ENCODE measurements at places on chromosomes 13 and 19.

DNA sequence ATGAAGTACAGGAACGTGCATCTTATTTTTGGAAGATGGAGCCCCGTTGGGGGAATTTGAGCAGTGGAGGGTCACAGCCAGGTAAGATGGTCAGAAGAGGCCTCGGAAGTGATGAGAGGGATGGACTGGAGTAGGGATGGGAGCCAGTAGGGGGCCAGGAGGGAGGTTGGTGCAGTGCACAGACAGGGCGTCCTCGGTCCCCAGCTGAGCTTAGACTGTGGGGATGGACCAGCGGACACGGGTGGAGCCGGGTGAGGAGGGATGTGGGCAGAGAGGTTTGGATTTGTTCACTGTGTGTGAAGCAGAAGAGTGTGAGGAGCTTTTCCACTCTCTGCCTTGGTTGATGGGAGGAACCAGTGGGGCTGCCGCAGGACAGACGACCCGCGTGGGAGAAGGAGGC is 10.6 kb downstream of the RPS9 start:
- no peak for DNase-seq

DNA sequence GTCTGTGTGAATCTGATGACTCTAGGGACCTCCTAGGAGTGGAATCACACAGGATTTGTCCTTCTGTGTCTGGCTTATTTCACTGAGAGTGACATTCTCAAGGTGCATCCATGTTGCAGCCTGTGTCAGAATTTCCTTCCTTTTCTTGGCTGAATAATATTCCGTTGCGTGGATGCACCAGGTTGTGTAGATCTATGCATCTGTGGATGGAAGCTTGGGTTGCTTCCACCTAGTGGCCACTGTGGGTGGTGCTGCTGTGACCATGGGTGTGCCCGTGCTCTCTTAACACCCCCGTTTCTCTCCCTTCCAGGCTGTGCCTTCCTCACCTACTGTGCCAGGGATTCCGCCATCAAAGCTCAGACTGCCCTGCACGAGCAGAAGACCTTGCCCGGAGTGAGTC is 26.2 kb downstream of the CELF5 start:
- peak; percentile 28 for DNase-seq

GRCh38 chr19:17772172-17772571 is 20.9 kb downstream of the FCHO1 start:
- DNase-seq = no peak

GRCh38 chr19:1472231-1473084 is 6.6 kb downstream of the C19orf25 start:
- DNase-seq = no peak

DNA sequence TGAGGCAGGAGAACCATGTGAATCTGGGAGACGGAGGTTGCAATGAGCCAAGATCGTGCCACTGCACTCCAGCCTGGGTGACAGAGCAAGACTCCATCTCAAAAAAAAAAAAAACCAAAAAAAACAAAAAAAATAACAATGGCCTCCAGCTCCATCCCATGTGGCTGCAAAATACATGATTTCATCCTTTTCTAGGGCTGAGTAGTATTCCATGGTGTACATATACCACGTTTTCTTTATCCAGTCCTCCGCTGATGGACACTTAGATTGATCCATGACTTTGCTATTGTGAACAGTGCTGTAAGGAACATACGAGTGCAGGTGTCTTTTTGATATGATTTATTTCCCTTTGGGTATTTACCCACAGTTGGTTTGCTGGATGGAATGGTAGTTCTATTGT is 20.9 kb upstream of the LSM14A start:
- no peak for DNase-seq

DNA sequence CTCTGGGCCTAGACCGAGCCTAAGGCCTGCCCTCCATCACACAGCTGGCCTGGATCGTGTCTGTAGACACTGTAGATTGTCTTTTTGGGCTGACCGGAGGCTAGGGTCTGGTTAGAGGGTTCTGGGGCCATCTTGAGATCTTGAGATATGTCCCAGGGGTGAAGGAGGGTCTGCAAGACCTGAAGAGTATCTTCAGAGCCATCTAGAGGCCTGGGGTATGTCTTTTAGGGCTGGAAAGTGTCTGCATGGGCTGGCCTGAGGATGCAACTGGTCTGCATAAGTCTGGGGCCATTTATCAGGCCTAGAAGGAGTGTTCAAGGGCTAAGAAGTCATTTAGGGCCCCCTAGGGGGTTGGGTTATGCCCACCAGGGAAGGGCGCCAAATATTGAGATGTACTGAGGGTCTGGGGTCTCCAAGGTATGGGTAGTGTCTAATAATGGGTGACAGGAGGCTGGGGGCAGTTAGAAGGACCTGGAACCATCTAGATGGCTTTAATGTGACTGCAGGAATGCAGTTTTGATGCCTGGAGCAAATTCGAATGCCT is 555 bp downstream of the SCAF1 start:
- no peak for DNase-seq

- DNase-seq = no peak
Measured at GRCh38 chr19:30762651-30763050, 390.5 kb downstream of the ZNF536 start.

DNA sequence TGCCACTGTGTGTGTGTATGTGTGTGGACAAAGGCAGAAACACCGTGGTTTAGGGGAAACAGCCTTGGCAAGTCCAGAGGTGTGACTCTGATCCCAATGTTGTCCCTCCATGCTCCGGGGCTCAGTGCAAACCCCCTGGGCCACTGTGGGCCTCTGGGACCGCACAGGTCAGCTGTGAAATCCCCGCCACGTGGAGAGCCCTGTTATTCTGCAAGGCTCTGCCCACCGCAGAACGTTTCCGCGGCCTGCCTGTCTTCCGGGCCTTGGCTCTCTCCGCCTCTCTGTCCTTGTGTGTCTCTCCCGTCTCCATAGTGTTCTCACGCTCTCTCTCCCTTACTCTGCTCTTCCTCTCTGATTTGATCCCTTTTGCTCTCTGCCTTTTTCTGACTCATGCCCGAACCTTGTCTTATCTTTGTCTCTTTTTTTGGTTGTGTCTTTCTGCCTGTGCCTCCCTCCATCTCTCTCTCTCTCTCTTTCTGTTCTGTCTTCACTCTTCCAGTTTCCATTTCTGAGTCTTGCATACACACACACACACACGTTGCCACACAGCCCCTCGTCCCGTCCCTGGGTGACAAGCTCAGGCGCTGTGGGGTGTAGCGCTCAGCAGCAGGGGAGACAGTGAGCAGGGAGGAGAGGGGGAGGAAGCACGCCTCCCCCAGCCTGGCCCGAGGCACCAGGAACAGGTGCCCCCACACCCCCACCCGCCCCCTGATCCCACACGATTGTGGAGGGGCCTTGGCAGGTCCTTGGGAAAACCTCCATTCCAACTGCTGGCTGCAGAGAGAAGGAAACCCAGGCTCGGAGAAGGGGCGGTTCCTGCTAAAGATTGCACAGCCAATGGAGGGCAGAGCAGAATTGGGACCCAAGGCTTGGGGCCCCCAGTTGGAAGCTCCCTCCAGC is 3.0 kb downstream of the TTYH1 start:
- DNase-seq = no peak

GRCh38 chr19:33795370-33796163 is 1.1 kb upstream of the KCTD15 start:
- peak; percentile 26 for DNase-seq

DNA sequence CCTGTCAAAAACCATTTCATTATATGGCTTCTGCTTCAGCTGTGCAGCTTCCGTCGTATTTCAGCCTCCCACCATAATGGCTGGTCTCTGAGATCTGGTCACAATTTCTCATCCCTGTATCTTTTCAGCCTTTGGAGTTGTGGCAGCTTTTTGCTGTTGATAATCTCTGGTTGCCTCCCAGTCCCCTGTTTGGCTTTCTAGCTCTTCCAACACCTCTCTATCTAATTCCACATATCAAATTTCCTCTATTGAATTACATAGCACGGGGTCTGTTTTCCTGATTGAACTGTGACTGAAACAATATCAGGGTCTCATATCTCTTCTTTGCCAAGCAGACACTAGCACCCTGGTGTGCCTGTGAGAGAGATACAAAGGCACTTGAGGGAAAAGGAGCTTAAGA is 222.1 kb upstream of the OBI1 start:
- DNase-seq = no peak

- DNase-seq = no peak
Measured at GRCh38 chr19:36605877-36606478, 865 bp downstream of the ZNF382 start.

- DNase-seq = peak; percentile 73
Measured at GRCh38 chr19:51422053-51422448, 4.6 kb upstream of the SIGLEC10 start.

DNA sequence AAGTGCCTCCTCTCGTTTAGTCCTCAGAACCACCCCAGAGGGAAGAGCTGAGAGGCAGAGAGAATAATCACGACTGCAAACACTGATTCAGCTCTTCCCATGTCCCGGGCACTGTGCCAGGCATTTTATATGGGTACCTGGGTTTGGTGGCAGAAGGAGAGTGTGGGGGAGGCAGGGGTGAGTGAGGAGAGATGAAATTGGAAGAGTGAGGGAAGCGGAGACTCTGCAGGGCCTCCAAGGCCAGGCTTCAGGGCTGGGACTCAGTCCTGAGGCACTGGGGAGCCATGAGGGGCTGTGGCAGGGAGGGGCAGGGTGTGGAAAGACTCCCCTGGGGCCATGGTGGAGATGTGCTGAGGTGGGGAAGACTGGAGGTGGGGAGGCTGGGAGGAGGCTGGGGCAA is 8.7 kb downstream of the SYNGR4 start:
- no peak for DNase-seq

DNA sequence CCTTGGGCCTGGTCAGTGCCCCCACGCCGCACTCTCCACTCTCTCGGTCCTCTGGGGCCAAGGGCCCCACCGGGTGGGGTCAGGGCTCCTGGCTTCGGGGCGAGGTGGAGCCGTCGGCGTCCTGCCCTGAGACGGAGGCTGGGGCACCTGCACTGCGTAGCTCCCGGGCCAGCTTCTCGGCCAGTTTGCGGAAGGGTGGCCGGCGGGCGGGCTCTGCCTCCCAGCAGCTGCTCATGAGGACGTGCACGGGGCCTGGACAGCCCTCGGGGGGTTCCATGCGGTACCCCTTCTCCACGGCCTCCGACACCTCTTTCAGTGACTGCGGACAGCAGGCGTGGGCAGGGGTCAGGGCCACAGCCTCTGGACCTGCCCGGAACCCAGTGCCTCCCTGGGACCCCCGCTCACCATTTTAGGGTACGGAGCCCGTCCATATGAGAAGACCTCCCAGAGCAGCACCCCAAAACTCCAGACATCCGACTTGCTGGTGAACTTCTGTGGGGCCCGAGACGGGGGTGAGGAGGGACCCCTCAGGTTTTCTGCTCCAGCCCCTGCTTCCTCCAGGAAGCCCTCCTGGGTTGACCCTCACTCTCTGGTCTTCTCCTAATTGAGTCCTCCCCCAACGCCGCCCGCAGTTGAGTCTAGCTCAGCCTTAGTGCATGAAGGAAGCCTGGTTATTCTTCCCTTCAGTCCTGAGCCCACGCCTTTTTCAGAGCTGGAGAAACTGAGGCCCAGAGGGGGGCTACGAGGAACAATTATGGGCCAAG is 6.3 kb upstream of the RAX2 start:
- DNase-seq = no peak

DNA sequence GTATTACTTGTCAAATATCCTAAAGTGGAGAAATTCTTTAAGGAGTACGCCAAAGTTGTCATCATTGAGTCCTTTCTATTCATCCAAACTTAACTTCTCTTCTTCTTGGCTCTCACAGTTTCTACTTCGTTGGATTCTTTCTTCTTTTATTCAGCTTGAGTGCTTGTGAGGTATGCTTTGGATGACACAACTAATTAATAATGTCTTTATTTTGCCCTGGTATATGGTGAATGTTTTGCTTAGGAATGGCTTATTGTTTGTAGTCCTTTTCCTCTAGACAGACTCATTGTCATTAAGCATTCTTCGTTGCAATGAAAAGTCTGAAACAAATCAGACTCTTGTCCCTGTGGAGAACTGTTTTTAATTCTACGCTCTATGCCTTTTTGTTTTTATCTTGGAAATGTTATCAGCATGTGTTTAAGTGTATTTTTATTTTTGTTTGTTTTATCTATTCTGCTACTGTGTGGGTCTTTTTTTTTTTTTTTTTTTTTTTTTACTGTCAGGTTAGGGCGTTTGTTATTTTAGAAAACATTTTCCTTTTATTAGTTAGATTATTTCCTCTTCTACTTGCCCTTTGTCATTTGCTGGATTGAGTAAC is 471.5 kb downstream of the GPC6 start:
- DNase-seq = no peak

DNA sequence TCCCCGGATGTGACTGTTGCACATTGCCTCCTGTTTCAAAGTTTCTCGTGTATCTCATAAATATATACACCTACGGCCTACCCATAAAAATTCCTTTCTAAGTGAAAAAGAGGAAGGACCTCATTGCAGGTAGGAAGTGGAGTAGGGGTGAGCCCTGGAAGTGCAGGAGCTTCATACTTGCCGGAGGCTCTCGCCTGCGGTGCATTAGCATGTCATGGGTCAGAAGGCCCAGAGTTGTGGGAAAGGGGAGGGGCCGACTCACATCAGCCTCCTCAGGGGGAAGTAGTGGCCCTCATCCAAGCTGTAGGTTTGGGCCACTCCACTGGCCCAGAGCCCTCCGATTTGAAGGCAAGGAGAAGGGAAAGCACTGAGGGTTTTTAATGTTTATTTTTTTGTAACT is 26.0 kb upstream of the IRS2 start:
- no peak for DNase-seq

GRCh38 chr13:45156565-45157361 is 36.5 kb downstream of the GTF2F2 start:
- no peak for DNase-seq
